ENCODE measurements at places on chromosomes 1 and 21.

DNA sequence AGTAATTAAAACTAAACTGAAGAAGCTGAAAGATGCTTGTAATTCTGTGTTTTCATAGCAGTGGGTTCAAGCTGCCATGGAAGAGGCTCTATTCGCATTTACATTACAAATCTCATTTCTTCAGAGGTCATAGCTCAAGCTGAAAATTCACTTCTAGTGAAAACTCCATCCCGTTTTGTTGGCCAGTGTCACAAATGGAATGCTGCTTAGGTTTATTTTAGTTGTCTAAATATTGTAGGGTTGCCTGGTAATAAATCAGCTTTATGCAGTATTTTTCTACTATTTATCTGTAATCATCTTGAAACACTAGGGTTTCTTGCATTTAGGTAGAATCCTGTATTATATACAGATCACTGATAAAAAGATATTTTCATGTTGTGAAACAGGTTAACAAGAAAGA lies 240.6 kb downstream of the PTBP2 start:
- no peak for DNase-seq

GRCh38 chr1:84836145-84836544 lies 56.9 kb downstream of the LPAR3 start:
- no peak for DNase-seq

GRCh38 chr1:29985606-29985945 lies 737.8 kb downstream of the MATN1 start:
- no peak for DNase-seq

DNA sequence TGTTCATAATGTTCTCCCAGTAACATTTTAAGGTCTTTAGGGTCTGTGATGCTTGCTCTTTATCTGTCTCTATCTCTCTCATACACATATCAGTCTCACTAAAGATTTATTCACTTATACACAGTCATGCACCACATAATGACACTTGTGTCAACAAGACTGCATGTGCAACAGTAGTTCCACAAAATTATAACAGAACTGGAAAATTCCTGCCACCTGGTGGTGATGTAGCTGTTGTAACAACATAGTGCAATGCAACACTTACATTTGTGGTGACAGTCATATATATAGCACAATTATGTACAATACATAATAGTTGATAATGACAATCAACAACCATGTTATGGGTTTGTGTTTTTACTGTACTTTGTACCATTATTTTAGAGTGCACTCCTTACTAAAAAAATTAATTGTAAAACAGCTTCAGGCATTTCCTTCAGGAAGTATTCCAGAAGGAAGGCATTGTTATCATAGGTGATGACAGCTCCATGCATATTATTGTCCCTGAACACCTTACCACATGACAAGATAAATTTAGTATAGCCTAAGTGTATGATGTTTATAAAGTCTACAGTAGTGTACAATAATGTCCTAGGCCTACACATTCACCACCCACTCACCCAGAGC lies 8.1 kb downstream of the TDRD5 start:
- no peak for DNase-seq

- DNase-seq = no peak
Observed at GRCh38 chr1:174448531-174448883, 743 bp downstream of the GPR52 start.

- no peak for DNase-seq
Observed at GRCh38 chr1:172967936-172968335, 82.8 kb downstream of the TNFSF18 start.

DNA sequence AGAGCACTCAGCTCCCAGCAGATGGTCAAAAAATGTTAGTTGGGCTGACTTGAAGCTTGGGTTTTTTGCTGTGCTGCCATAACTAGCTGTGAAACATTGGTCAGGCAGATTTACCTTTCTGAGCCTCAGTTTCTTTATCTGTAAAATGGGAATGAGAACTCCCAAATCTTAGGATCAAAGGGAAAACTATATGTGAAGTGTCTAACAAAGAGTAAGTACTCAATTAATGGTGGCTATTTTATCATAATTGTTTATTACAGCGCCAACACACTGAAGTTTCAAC lies 164.2 kb upstream of the POU3F1 start:
- no peak for DNase-seq

DNA sequence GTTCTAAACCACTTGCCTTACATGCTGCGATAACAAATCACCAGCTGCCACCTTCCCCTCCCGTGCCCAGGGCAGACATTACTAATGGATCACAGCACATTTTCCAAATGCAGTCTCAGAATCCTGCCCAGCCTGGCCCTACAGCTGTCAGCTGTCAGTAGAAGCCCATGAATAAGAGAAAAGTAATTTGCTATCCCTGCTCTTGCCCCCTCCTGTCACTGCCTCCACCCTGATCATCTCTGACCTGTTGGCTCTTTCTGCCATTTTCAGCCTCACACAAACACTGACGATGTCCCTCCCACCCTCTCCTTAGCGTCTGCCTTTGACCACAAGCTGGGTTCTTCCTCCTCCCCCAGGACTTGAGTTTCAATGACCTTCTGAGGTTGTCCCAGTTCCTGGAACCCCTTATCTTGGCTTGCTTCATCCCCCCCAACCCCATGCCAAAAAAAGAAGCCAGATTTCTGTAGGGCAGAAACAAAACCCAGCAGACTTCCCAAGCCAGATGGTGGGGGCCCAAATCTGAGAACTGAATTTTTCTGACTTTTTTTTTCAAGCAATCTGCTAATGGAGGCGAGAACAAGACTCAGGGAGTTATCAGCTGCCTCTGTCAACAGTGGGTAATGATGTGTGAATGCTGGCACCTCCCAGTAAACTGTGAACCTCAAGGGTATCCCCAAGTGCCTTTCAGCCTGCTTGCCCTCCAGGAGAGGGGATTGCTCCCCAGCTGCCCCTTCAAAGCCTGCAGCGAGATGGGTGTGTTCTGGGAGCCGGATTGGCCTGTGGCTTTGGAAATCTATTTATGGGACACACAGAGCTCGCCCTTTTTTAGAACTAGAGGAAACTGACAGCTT lies 216.5 kb upstream of the VAMP3 start:
- DNase-seq = no peak

GRCh38 chr1:80384083-80384830 lies 1377.7 kb upstream of the ADGRL4 start:
- DNase-seq = no peak

GRCh38 chr21:27818847-27819246 lies 852.0 kb upstream of the ADAMTS5 start:
- DNase-seq = no peak

Measured in CD4-positive, alpha-beta T cell treated with Interleukin-21 for 1 hour (primary cell).